ENCODE measurements at places on chromosomes 6 and 20.

DNA sequence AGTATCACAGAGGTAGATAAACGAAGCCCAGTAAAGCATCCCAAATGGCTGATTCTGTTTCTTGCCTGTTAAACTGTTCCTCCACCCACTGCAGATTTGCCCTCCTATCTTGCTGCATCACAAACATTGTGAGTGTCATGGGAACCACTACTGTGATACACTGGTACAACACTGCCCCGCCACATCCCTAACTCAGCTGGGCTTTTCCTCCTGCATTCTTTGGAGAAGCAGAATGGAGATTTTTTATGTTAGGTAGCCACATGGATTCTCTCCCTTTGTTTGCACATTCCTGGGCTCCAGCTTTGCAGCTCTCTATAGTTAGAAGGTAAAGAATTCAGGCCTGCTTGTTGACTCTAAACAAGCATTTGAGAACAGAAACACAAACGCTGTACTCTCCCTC lies 234.1 kb downstream of the TMEM242 start:
- peak; percentile 7 for DNase-seq

GRCh38 chr20:50558483-50558925 lies 48.3 kb downstream of the PTPN1 start:
- DNase-seq: peak; percentile 34

DNA sequence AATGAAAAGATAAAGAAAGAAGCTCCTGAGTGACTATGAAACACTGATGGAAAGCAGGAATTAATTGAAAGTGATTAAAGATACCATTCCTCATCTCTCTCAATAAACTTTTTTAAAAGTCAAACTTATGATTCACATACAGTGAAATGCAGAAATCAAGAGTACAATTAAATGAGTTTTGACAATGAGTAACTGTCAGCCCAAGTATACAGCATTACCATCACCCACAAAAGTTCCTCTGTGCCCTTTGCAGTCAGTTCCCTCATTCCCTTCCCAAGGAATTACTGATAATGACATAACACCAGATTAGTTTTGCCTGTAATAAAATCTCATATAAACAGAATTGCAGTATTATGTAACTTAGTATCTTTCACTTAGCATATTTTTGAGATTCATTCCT lies 44.5 kb downstream of the ATG5 start:
- DNase-seq: no peak

DNA sequence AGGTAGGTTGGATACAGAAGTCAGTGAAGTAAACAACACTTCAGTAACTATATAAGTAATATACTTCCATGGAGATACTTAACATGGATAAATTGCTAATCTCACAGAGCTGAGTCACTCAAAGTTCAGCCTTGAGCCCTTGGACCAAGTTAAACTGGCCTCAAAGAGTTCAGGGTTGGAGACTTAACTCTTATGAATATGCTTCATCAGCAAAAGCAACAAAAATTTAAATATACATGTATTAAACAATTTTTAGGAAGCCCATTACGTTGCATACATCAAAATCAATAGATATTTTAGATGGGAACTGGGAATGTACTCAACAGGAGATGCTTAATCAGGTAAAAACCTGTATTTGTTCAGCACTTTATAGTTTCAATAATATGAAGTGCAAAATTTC lies 12.2 kb downstream of the MTCL3 start:
- DNase-seq: no peak

DNA sequence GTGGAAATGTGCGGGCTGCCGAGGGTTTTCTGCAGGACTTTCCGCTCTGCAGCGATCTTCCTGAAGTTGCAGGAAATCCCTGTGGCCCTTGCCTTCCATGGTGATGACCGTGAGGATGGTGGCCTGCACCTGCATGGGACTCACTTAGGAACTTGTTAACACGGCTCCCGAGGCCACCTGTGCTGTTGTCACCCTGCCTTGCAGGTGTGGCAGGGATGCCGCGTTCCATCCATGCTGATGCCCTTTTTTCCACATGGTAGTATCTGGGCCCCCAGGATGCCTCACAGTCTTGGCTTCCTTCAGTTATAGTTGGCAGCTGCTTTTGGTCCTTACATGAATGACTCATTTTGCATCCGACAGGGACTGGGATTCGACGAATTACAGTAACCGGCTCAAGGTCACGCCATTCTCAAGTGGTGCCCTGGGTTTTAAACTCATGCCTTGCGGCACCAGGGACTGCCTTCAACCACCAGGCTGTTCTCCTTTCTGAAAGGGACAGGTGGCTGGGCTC lies 37.2 kb downstream of the SYNJ2 start:
- DNase-seq: no peak

DNA sequence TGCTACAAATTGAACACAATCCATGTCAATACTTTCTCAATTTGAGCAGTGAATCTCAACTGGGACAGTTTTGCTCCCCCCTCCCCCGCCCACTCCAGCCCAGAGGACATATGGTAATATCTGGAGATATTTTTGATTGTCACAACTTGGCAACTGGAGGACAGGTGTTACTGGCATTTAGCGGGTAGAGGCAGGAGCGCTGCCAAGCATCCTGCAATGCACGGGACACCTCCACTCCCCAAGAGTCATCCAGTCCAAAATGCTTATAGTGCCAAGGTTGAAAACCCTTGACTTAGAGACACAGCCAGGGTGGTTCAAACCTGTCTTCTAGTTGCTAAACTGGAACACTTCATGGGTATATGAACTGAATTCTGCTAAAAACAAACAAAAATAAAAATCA lies 26.9 kb upstream of the LRRC1 start:
- no peak for DNase-seq
